M059J (cell line): ENCODE measurements at places on chromosomes 4 and X.
A peak's percentile ranks its signal among the peaks of the same experiment; 100 is the strongest.

DNA sequence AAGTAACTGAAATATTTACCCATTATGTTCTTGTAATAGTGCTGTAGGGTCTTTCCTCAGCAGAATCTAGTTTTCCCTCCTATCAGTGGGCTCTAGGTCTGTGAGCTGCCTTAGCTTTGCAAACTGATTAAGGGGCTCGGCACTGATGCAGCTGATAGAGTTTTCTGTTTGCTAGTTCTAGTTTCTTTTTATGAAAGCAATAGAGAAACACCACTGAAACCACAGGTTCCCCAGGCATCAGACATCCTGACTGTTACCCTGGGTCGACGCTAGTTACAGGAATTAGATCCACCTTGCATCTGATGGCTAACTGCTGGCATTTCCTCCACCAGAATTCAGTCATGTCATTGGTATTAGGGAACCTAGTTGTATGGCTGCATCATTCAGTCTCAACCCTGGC, 225.0 kb upstream of the VCX start:
- no peak for DNase-seq

DNA sequence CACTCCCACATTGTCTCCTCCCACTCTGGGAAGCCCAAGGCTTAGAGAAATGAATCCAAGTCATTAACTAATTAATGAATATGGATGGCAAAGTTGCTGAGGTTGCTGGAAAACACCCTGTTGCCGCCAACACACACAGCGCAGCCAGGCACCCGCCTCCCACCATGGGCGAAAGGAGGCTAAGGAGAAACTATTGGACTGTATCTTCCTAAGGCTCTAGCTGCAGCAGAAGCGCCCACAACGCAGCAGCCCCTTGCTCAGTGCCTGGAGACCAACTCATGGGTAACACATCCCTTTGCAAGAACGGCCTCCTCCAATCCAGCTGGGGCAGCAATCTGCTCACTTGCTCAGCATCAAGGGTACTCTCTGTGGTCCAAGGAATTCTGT, 34.2 kb downstream of the TSC22D3 start:
- no peak for DNase-seq

DNA sequence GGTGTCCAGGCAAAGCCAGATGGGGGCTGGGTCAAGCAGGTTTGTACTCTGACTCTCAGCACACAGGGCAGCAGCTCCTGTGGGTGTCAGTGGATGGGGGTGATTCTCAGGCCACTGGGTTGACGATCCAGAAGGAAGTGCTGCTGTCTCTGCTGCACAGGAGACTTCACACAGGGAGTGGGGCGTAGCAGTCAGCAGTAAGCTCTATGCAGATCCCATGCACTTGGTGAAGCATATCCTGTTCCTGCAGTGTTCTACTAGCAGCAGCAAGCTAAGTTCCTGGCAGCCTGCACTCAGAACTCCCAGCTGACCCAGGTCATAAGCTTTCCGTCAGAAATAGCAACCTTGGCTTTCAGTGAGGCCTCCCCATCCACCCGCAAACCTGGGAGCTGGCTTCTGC, 117.6 kb upstream of the NDST3 start:
- no peak for DNase-seq

DNA sequence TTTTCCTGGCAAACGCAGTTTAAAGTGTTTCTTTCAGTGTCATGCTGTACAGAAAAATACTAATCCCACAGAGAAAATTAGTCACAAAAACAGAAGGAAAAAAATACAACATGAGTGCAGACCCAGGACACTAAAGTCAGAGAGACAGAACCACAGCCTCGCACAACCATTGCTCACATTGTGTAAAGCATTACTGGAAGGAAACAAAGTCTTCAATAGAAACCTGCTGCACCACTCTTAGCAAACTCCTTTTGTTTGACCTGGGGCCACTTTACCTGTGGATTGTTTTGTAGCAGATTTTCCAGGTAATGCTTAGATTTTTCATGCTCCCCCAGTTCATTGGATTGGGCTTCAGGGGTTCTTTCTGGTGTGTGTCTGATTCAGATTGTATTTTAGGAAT, 131.8 kb upstream of the TMLHE start:
- no peak for DNase-seq

- DNase-seq: peak; percentile 43
These were observed 11.7 kb upstream of the TMEM156 start for GRCh38 chr4:39043861-39044363.

DNA sequence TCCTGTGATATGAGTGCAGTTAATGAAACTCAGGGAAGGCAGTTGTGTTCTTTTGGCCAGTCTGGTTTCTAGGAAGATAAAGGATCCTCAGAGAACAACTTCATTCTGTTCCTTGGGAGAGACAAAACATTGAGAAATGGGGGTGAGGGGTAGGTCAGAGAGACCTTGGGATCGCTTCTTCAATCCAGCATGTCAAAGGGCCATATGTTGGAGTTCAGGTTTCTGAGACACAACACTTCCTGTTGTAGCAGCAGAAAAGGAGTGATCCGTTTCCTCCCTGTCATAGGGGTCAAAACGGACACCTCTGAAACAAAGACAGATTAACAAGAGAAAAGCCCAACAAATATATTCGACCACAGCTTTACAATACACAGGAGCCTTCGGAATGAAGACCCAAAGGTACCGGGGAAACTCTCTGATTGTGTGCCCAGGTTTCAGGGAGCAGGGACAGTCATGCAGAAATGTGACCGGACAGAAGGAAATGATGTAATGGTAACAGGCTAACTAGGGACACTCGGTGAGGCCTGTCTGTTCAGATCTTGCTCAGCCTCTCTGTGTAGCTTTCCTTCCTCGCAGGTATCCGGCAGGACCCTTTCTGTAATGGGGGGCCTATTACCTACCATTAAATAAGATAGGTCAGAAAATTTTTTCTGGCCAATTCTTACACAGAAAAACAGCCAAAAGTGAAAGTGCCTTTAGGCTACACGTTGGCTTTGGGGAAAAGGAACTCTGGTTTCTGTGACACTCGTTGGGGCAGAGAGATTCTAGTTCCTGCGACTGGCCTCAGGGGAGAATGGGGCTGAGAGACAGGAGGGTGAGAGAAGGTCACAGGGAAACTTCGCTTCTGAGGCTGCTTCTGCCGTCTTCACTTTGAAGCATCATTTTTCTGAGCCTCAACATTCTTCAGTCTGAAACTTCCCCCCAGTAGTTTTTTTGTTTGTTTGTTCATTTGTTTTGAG, 103.3 kb upstream of the TLR3 start:
- peak; percentile 3 for DNase-seq

GRCh38 chrX:44280116-44280515, 63.4 kb downstream of the EFHC2 start:
- DNase-seq: no peak

DNA sequence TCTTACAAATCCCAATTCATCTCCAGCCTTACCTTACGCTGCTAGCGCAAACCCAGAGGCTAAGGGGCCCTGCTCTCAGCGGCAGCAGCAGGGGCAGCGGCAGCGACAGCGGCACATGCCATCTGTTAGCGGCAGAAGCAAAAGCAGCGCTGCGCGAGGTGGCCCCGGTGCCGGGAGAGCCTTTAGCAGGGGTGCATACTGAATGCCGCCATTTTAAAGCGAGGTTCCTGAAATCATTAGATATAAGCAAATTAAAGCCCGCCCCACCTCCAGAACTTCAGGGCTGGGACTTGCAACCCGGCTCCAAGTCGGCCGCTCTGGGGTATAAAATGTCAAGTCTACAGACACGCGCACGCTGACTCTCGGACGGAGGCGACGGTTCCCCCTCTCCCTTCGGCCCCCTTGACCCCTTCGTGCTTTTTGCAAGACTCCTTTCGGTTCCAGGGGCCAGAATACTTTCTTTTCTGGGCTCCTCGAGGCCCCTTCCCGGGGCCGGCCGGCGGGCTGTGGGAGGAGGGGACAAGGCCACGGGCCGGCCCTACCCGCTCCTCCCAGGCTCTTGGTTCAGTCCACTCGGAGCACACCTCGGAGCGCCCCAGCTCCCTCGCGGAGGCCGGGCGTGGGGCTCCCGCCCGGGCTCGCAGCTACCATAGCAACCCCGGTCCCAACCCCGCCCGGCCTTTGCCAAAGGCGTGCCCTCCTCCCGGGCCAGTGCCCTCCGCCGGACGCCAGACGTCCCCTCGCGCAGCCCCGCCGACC, at the start of gene MBNL3:
MBNL3 (minus strand) TSS at position 220 of the 759 bp plus-strand sequence. CDS start 49,427 bp downstream, outside the sequence.
- peak; percentile 66 for DNase-seq

- no peak for DNase-seq
These were observed 31.6 kb downstream of the TIGD2 start for GRCh38 chr4:89142691-89143669.
